ENCODE measurements at places on chromosomes 6 and 20.
A peak's percentile ranks its signal among the peaks of the same experiment; 100 is the strongest.

DNA sequence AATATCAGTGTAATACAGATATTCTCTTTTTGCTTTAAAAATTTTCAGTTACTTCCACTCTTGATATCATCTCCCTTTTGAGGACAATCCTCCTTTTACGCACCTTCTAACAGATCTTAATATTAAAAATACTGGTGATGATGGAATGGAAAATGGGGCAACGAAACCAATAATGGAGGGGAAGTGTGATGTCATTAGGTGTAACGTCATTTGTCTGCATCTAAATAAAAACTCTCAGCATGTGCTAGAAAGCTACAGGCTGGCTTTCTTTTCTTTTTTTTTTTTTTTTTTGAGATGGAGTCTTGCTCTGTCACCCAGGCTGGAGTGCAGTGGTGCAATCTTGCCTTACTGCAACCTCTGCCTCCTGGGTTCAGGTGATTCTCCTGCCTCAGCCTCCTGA lies 66.5 kb downstream of the IYD start:
- DNase-seq, result no peak

DNA sequence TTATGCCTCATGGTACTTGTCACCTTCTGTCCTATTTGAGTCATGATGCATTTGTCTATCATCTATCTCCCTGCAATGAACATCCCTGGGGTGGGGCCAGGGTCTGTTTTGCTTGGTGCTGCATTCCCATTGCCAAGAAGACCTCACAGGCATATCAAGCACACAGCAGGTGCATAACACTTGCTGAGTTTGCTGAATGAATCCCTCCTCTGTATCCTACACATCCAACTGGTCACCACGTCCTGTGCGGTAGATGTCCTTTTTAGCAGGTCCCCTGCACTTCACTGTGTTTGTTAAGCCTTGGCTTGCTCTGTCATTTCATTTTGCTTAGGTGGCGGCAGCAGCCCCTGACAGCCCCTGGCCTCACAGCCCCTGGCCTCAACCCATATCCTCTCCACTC lies 214.8 kb upstream of the RNF24 start:
- DNase-seq, result no peak

GRCh38 chr6:125377621-125378020 lies 75.9 kb upstream of the HDDC2 start:
- DNase-seq, result no peak

DNA sequence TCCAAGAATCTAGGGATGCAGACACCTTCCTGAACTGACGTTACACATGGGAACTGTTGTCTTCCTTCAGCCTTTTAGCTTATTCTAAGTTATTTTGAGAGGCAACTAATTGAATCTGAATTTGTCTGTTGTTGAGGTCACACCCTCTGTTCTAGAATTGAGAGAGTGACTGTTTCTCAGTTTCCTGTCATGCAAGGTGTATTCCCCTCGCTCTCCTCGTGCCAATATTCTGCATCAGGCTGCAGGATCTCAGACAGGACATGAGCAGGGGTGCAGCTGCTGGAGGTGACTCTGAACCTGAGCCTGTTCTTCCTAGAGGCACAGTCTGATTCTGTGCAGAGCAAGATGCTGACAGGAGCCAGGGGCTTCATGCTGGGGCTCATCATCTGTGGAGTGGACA lies 52.5 kb downstream of the HLA-DPB1 start:
- no peak for DNase-seq

GRCh38 chr6:126356526-126356925 lies 16.6 kb downstream of the CENPW start:
- DNase-seq, result no peak

DNA sequence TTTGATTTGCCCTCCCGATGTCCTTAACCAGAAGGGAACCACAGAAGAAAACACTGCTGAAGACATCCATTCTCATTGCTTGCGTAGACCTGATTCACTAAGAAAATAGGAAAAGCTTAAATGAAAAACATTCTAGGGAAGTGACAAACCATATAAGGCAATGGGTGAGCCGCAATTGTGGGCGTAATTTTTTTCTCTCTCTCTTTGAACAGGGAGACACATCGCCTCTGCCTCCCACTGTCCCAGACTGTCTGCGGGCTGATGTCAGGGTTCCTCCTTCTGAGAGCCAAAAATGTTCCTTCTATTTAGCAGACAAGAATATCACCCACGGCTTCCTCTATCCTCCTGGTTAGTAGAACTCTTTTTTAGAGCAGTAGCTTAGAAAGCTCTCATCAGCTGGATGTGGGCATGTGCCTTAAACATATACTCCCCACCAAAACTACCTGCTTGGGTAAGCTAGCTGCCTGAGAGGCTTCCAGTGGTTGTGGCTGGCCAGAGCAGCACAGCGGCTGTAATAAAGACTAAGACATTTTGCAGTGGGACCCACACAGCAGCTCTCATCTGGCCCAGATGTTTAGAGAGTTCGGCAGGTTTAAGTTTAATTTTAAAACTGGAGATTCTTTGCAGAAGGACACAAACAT lies 22.7 kb upstream of the CTAGE9 start:
- no peak for DNase-seq

DNA sequence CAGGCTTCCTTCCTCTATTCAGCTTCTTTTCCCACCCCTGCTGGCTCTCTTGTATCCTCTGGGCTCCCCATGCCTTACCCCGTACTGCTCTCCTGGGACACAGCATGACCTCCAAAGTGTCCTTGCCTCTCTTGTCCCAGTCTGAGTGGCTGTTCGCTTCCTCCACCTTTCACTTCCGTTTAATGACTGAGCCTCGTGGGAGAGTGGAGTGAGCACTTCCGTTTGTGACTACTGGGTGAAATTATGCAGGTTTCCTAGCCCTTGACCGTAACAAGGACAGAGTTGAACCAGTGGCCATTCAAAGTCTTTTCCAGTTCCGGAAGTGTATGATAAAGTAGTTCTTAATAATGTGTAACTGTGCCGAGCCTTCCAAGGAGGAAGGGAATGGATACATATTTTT lies 109.2 kb downstream of the ARID1B start:
- DNase-seq, result no peak

DNA sequence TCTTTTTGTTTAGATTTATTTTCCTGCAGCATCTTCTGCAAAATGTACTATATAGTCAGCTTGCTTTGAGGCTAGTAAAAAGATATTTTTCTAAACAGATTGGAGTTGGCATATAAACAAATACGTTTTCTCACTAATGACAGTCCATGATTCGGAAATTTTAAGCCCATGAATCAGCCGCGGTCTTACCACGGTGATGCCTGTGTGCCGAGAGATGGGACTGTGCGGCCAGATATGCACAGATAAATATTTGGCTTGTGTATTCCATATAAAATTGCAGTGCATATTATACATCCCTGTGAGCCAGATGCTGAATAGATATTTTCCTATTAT lies 3.2 kb downstream of the FOXC1 start:
- DNase-seq, result no peak

- DNase-seq, result no peak
Observed at GRCh38 chr6:147205690-147206600, 1.7 kb downstream of the STXBP5 start.

DNA sequence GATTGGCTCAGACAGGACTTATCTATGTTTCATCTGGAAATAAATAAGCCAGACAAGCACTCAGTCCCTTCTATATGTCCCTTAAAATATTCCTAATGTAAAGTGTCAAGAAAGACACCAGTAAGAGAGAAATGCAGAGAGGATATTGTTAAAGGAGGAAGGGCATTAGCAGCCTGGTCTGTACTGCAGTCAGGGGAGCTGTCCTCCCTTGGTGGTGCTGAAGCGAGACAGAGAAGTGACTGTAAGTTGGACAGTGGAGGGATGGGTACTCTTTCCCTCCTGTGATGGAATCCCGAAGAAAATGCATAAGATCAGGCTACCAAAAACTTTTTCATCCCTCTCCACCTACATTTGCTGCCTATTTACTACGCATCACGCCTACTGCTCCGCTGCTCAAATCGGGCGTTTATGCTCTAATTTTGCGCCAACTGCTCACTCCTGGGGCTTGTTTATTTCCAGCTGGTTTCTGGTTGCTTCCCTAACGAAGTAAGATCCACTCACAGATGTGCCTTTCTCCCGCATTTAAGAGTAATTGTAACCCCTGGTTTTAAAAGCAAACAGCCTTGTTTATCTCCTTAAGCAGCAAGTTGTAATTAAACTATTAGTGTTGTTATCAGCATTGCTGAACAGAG lies 35.2 kb downstream of the PHACTR1 start:
- peak; percentile 29 for DNase-seq

DNA sequence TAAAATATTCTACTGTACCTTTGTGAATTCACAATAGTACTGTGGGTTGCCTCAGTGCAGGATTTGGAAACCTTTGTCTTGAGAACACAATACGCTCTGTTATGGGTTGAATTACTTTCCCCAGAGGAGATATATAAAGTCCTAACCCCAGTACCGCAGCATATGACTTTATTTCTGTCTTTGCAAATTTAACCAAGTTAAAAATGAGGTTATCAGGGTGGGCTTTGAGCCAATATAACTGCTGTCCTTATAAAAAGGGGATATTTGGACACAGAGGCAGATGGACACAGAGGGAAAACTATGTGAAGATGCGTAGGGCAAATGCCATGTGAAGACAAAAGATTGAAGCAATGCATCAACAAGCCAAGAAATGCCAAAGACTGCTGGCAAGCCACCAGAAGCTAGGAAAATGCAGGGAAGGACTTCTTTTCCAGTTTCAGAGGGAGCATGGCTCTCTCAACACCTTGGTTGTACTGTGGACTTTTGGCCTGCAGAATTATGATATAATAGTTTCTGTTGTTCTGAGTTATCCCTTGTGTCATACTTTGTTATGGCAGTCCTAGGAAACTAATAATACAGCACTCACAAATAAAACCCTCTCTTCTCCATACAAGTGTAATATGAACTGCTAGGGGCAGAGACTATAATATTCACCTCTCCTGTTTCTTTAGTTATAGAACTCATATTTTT lies 292.6 kb upstream of the SPTLC3 start:
- DNase-seq, result no peak
